ENCODE measurements at places on chromosomes 16 and 17.

GRCh38 chr16:70805787-70806186, 4.8 kb upstream of the VAC14 start:
- DNase-seq, result no peak

DNA sequence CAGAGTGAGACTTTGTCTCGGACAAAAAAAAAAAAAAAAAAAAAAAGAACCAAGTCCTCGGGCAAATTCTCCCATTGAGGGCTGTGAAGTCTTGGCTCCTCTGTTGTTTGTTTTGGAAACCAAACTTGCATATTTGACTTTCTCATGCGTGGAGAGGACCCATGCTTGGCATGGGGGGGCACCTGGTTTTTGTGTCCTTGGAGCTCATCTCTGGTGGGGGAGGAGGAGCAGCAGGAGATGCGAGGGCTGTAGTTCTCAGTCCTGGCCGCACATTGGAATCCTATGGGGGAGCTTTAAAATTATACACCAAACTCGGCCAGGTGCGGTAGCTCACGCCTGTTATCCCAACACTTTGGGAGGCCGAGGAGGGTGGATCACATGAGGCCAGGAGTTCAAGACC, 74.5 kb downstream of the ABCC6 start:
- no peak for DNase-seq

GRCh38 chr16:66525396-66526180, 24.3 kb downstream of the TK2 start:
- DNase-seq, result no peak

DNA sequence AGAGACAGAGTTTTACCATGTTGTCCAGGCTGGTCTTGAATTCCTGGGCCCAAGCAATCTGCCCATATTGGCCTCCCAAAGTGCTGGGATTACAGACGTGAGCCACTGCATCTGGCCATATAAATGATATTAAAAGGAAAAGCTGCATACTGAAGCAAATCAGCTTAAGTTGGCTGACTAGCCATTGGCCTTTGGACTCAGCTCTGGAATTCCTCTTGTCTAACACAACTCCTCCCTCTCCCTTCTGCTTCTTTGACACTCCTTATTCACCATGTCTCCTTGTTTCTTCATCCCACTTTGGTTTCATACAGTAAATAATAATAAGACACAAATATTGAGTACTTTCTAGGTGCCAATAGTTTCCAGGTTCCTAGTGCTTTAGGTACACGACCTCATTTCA, 7.5 kb downstream of the KRT12 start:
- DNase-seq, result no peak

DNA sequence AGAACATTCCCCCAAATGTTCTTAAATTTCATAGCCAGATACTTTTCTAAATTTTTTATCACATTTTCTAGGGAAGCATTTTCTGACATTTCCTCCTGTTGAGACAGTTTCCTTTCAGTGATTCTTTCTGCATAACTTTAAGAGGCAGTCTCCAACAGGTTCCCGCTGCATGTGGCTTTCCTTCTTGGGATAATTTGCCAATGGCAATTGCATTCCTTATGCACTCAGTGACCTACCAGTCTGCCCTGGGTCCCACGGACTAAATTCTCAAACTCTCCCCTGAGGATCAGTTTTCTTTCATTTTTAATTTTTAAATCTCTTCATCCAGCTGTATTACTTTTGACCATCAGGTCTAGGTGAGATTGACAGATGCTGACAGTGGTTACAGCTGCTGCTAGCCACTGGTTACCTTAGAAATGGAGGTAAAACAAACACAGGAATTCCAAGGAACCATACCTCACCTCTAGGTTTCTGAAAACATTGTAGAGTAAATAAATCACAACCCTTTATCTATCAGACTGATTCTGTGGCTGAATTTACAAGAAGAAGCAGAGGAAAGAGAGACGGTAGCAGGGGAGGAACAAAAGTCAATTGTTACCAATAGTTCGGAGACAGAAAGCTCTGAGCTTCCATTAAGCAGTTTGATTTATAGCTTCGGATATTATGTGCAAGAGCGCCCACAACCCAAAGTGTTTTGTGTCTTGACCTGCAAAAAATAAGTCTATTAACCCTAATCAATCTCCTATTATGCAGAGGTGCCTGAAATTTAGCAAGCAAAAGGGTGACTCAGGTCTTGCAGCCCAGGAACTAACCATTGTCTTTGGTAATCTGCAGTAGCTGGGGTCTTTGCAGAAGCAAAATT, 216.0 kb downstream of the PMP22 start:
- no peak for DNase-seq

- DNase-seq, result peak; percentile 80
Measured at GRCh38 chr17:28710861-28711722, 596 bp downstream of the PROCA1 start.

- DNase-seq, result no peak
Measured at GRCh38 chr16:30041841-30042240, 10.8 kb upstream of the TLCD3B start.

DNA sequence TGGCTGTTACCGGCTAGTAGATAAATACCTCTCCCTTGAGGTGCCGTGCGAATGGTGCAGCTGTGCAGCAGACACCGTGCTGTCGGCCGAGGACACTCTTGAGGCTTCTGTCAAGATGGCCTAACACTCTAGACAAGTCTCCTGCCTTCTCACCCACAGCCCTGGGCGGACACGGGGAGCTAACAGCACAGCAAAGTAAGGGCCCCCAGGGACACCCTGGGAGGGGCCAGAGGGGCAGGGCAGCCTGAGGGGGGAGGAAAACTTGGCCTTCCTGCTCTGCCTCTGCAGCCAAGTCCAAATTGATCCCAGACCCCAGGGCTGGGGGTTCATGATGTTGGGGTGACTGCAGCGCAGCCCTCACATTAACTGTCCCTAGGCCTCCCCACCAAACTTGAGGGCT, 210.2 kb downstream of the RPTOR start:
- no peak for DNase-seq

- DNase-seq, result no peak
Measured at GRCh38 chr16:66095676-66096075, 270.8 kb upstream of the CDH5 start.

DNA sequence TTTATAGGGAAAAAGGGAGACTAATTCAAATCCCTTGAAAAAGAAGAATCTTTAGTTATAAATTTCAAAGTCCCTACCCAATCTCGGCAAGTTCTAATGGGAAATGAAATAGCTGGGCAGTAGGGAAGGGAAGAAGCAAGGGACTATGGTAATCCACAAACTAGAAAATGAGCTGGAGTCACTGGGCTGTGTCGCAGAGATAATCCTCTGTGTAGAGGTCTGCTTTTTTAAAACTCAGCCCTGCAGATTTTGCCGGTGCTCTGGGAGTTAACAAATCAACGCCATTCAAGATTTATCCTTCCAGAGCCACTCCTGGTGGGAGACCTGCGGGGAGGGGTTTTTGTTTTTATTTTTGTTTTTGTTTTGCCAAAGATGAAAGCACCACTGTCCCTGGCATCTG, 20.8 kb downstream of the SNX11 start:
- DNase-seq, result no peak

DNA sequence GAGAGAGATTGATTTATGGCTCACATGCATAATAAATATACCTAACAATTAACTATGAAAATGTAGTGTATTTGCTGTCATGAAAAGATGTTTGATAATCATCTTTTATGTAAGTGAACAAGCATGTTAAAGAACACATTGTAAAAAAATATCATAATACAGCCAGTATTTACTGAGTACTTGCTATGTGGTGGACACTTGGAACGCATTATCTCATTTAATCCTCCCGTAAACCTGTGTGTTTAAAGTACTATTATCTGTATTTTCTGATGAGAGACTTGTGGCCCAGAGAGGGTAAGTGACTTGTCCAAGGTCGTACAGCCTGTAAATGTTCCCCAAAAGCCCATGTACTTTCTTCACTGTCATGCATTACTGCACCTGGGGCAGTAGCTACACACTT, 70.7 kb downstream of the PRKCA start:
- no peak for DNase-seq

GRCh38 chr16:50509521-50510341, 38.5 kb upstream of the NKD1 start:
- DNase-seq, result peak; percentile 33

DNA sequence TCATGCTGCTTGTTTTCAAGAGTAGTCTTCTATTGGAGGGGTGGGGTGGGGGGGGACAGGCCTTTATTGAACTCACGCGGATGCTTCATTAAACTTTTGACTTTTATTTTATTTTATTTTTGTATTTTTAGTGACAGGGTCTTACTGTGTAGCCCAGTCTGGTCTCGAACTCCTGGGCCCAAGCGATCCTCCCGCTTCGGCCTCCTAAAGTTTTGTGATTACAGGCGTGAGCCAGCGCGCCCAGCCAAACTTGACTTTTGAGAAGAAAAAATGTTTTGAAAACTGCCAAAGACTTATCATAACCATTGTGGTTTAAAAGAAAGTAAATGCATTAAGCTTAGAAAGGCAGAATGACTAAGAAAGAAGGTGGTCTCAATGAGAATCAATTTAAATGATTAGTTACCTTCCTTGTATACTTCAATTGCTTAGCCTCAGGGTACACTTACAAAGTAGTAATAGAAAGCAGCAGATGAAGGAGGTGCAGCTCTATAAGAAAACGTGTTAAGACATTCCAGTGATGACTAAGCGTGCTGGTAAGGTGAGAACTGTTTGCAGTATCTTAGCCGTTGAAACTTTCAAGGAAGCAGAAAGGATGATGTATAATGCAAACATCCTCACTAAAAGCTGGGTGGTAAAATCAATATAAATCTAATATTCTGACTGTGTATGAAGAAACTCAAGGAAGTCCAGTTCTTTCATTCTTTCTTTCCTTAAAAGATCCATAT, 1.2 kb downstream of the AP2B1 start:
- no peak for DNase-seq

DNA sequence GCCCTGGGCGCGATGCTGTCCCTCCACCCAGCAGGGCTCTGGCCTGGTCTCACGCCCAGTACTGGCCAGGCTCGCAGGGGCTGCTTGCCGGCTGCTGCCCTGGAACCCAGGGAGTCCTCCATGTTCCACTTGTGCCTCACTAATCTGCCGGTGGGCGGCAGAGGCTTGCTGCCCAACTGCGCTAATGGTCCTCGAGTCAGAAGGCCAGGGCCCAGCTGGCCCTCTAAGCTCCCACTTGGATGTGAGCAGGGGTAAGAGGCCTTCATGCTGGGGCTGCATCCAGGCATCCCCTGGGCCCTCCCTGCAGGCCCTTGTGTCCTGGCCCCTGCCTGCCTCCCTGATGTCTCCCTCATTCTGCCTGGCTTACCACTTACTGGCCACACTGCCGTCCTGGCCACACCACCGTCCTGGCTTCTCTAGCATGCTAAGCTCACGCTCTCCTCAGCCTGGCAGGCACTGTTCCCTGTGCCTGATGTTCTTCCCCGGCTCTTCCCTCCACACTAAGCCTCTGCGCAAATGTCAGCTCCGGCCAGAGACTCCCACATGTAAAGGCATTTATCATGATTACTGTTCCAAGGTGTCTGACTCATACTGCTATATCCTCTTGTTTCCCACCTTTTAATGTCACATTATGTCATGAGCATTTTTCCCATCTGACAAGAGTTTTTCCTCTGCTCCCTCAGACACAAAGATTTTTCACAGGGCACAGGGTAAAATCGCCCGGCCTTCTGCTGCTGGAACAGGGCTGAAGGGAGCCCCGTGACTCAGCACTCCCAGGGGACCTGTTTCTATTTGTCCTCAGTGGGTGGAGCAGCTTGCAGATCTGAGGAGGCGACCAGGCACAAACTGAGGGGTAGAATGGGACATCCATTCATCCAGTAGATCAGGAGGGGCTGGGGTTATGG, 15.9 kb downstream of the B9D1 start:
- no peak for DNase-seq

- no peak for DNase-seq
Measured at GRCh38 chr17:67686241-67686640, 31.5 kb upstream of the NOL11 start.

GRCh38 chr16:55014022-55014421, 83.4 kb downstream of the IRX5 start:
- DNase-seq, result no peak

DNA sequence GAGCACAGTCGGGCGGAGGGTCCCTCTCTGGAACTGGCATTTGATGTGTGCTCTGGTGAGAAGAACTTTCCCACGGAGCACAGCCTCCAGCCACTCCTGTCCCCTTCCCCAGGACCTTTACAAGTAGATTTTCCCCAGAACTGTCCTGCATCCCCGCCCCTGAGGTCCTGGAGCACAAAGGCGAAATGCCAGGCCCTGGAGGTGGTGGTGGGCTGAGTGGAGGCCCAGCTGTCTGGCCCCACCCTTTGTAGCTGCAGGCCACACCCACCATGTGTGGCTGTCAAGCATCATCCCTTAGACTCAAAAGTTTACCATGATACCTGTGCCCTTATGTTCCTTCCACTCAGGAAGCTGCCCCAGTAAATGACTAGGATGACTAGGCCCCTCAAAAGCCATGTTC, 37.7 kb downstream of the PLD6 start:
- DNase-seq, result no peak

- no peak for DNase-seq
Measured at GRCh38 chr17:40309949-40310510, 1.1 kb downstream of the RARA start.

GRCh38 chr17:17663160-17664063, 17.8 kb upstream of the RAI1 start:
- DNase-seq, result no peak

- no peak for DNase-seq
Measured at GRCh38 chr17:14417336-14417735, 116.5 kb downstream of the HS3ST3B1 start.

- DNase-seq, result no peak
Measured at GRCh38 chr16:23832882-23833281, 2.9 kb upstream of the PRKCB start.

- no peak for DNase-seq
Measured at GRCh38 chr16:28879261-28879840, 1.1 kb downstream of the ATP2A1 start.

- no peak for DNase-seq
Measured at GRCh38 chr17:17106756-17107155, 64.5 kb downstream of the MPRIP start.

DNA sequence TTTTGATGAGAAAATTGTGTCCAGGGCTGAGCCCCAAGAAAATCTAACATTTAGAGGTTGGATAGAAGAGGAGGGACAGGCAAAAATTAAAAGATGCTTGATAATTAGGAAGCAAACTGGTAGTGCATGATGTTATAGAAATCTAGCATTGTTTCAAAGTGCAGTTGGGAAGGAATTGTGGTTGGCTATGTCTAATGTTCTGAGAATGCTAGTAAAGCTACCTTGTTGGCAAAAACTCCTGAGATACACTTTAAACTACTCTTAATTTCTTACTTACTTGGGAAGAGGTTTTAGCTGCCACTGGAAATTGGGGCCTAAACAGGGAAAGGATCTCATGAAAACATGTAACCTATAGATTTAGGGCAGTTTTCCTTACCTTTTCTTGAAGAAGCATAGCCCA, 48.3 kb downstream of the MAP2K4 start:
- no peak for DNase-seq

- no peak for DNase-seq
Measured at GRCh38 chr17:80793421-80793820, 198.2 kb upstream of the CHMP6 start.

DNA sequence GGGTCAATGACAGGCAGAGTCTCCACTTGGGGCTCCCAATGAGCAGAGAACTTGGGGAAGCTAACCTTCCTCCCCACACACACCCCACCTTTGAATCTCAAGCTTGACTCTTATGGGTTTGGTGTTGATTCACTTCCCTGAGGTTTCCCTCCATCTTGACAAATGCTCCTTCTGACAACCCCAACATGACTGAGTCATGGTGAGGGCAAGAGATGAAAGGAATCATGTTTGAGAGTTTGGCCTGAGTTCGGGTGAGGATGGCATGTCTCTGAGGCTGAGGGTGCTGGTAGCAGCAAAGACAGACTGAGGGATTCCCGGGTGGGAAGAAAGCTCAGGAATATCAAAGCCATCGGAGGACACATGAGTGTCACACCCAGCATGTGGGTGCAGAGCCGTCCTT, 18.7 kb downstream of the KRT9 start:
- no peak for DNase-seq

- DNase-seq, result no peak
Measured at GRCh38 chr17:75231741-75232464, 26.4 kb downstream of the NUP85 start.
